ENCODE measurements at places on chromosomes 13 and 19. TPM values are rescaled to one million over a fixed set of nuclear protein-coding genes. Genes with fewer than 3 reads are reported as not detected.
A peak's percentile ranks its signal among the peaks of the same experiment; 100 is the strongest.

- peak; percentile 69 for DNase-seq
These were observed 984 bp downstream of the RPS11 start for GRCh38 chr19:49497047-49497788.

The LYL1 gene
- 0.88 TPM for total RNA-seq

GRCh38 chr19:30310602-30311263 is 61.5 kb upstream of the ZNF536 start:
- no peak for DNase-seq

- DNase-seq: no peak
These were observed 36.5 kb downstream of the WDR87 start for GRCh38 chr19:37869766-37870340.

The OR7A5 gene
- not detected for total RNA-seq

The TEX101 gene
- not detected for total RNA-seq

- DNase-seq: no peak
These were observed 50.7 kb upstream of the AKAP11 start for GRCh38 chr13:42221121-42221765.

The FPR1 gene
- total RNA-seq: not detected

DNA sequence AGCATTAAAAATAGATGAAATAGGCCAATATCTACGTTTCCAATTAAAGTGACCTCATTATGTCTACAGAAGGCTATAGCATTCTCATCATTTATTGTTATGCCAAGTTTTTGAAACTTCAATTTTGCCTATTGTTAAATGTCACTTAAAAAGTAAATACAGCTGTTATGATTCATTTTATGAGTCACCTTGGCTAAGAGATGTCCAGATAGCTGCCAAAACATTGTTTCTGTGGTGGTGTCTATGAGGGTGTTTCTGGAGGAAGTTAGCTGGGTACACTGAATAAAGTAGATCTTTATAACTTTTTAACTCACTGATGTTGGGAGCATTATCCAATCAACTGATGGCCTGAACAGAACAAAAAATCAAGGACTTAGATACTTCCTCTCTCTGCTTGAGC is 1209.7 kb upstream of the PCDH9 start:
- DNase-seq: no peak

The IFI30 gene
- total RNA-seq: 0.62 TPM

GRCh38 chr13:89052699-89053098 is 1381.5 kb downstream of the SLITRK5 start:
- no peak for DNase-seq

The LGI4 gene
- total RNA-seq: 0.81 TPM

DNA sequence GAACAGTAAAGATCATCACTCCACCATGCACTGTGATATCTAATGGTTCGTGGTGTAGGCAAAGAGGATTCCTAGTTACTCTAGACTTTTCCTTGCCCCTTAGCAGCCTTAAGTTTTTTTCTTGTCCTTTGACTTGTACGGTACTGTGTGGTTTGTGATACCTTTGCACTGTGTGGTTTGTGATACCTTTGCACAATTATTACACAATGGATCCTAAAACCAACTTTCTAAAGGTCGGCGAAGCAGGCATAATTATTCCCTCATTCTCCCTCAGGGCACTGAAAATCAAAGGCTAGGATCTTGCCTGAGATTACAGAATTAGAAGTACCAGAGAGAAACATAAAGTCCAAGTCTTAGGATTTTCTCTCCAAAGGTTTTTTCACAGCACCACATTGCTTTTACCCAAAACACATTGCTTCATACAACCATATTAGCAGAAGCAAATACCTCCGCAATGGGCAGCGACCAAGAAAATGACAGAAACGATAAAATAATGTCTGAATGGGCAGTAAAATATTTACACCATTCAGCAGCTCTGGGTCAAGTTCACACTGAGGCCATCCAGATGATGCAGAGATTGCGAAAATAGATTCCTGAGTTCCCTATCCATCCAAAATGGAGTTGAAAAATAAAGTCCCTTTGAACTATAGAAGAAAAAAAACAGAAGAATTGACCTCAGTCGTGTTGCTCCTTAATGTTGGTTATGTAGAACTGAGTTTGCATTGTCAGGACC is 106.4 kb downstream of the FGF14 start:
- no peak for DNase-seq

The ADGRE2 gene
- 0.34 TPM for total RNA-seq

GRCh38 chr13:41935501-41935900 is 25.4 kb downstream of the VWA8 start:
- no peak for DNase-seq

DNA sequence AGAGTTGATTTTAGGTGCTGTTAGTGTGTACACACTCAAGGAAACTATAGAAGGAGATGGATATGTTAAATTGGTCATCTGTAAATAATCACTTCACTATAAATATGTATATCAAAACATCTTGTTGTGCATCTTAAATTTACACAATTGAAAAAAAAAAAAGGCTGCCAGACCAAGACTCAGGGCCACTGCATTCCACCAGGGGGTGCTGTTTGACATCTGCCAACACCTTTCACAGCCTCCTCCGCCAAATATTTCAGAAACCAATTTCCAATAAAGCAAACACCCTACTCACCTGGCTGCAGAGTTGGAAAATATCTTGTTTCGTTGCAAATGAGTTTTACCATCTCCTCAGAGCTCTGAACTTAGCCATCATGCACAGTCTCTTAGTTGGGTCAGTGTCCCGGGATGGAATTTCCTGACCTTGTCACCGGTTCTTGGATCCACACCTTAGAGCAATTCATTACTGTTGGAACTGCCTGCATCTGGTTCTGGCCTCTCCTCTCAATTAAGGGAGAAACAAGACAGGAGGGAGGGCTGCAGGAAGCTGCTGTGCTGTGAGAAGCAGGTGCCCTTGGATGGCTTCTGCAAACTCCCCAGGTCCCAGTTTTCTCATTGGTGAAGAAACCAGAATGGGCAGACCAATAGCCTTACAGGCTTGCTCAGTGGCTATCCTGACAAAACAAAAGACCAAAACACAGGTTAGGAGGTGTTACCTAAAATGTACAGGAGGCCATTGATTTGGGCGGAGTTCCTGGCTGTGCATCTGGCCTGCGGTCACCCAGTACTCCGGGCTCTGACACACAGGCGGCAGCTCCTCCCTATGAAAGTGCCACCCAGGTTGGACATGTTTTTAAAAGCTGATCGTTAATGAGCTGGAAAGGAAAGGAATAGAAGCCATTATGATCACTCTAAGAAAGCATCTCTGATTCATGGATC is 746.6 kb downstream of the UQCRFS1 start:
- peak; percentile 76 for DNase-seq

The COX6B2 gene
- 0.77 TPM for total RNA-seq

The LRRC25 gene
- total RNA-seq: 0.03 TPM

DNA sequence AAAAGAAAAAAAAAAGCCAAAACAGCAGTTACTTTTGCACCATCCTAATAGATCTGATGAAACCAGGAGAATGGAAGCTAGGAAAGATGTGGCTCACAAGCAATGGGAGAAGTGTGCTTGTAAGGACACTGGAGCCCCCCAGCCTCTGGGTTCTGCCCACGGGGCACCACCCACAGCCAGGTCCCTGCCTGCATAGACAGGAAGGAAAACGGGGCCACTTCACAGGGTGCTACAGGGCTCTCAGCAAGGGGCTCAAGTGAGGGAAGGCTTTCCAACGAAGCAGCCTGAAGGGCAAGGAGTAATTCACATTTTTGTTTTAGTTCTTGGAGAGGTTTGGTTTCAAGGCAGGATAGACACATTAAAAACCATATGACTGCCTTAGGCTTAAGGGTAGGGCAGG is 42.7 kb downstream of the BRD4 start:
- no peak for DNase-seq

The SBK2 gene
- 6.2 TPM for total RNA-seq

The OXGR1 gene
- total RNA-seq: 0.88 TPM

DNA sequence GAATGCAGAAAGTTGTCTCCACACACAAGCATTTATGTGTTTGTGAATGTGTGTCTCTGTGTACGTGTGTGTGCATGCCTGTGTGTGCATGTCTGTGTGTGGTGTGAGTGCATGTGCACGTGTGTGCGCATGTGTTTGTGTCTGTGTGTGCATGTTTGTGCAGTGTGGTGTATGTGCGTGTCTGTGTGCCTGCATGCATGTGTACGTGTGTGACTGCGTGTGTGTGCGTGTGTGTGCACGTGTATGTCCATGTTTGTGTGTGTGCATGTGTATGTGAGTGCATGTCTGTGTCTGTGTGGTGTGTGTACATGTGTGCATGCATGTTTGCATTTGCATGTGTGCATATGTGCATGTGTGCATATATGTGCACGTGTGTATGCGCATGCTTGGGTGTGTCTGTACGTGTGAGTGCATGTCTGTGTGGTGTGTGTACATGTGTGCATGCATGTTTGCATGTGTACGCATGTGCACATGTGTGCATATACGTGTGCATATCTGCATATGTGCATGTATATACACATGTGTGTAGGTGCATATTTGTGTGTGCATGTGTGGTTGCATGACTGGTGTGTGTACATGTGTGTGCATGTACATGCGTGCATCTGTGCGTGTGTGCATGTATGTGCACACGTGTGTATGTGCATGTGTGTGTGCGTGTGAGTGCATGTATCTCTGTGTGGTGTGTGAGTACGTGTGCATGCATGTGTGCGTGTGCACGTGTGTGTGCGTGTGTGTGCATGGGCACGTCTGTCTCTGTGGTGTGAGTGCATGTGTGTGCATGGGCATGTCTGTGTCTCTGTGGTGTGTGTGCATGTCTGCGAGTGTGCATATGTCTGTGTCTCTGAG is 8.2 kb upstream of the TMEM255B start:
- no peak for DNase-seq

DNA sequence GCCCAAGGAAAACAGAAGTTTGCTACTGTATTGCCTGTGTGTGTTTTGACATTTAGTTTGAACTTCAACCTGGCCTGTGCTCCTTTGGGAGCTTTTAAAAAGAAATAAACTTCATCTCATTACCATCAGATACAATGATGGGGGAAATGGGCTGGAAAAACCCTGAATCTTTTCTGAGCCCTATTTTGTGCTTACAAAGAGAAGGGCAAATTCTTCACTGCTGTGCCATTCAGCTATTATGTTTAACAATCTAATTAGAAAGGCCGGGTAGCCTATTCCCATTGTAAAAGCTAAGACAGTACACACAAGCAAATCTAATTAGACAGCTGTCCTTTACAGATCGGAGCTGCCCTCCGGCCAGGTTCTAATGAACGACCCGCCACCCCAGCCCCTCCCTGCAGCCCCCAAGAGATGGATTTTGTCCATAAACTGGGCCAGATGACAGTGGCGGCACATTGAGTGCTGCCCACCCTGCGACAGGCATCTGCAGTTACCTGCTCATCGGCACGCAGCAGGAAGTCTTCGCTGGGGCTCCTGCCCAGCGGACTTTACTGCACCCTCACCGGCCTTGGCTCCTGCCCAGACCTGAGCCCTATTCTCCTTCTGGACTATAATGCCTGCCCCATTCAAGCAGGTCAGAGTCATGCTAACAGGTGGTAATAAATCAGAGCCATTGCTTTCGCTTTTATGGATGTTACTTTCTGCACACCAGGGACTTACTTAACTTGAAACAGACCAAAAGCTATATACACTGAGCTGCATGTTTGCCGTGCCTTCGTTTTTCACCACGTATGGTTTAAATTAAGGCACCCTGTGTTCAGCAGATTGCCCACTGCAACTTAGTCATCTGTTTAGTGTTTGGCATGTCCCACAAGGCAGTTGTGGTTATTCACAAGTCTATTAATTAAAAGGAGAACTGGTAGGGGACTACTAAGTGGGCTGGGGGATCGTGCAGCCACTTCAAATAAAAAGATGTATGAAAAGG is 549.6 kb downstream of the FGF9 start:
- peak; percentile 73 for DNase-seq

The B3GNT8 gene
- not detected for total RNA-seq

The ARRDC2 gene
- 4.7 TPM for total RNA-seq

- DNase-seq: no peak
These were observed 62.0 kb upstream of the PDCD5 start for GRCh38 chr19:32519023-32519422.

GRCh38 chr19:16088351-16089009 is 12.2 kb downstream of the TPM4 start:
- DNase-seq: no peak

DNA sequence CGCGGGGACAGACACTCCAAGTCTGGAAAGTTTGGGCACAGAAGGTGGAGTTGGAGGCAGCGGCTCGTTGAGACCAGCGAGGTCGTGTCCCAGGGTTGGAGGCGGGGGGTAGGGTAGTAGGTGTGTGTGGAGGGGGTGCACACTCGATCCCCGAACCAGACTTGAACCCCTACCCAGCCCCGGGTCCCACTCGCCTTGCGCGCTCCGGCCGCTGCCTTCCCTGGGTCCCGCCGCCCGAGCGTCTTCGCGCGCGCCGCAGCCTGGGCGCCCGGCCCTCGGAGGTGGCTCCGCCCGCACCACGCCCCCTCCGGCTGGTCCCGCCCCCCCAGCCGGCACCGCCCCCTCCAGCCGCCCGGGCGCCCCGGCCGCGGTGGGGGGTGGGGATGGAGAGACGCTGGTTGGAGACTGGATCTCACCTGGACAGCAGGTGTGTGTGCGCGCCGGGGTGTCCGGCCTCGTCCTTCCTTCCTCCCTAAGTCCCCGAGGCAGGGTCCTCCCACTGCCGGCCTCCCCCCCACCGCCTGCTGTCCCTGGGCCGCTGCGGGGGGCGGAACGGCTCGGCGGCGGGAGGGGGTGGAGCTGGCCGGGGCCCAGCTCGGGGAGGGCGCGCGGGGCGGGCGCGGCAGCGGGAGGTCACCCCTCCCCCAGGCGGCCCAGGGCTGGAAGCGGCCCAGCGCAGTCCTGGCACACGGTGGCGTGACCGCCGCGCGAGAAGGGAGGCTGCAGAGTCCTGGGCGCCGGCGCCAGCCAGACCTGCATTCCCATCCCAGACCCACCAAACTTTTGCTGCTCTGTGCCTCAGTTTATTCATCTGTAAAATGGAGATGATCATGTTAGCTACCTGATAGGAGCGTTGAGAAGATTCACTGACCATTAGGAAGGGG is at the start of gene KANK2:
KANK2 (minus strand) TSS at position 255 of the 884 bp plus-strand sequence. CDS start 3,034 bp downstream, outside the sequence.
- peak; percentile 89 for DNase-seq

The RAB3A gene
- 1.1 TPM for total RNA-seq

DNA sequence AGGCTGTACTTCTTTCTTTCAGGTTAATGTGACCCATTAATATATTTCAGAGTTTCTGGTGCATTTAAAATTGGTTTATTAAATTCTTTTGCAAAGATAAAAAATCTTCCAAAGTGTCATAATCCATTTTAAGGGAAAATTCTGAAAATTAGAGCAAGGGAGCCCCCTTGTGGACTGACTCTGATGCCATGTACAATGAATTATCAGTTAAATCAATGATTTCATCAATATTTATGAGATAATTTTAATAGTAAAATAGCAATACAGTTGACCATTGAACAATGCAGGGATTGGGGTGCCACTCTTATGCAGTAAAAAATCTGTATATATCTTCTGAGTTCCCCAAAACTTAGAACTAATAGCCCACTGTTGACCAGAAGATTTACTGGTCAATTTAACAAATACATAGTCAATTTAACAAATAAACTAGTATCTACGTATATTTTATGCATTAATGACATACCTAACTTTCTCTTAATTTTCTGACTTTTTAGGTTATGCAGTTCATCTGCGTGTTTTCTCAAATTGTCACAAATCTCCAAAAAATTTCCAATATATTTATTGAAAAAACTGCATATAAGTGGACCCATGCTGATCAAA is 479.1 kb upstream of the MIR17HG start:
- peak; percentile 31 for DNase-seq
